Activated naive CD8-positive, alpha-beta T cell treated with anti-CD3 and anti-CD28 coated beads for 36 hours (primary cell): ENCODE measurements at places on chromosomes 7 and 10.

GRCh38 chr7:75536491-75536890 lies 44.4 kb downstream of the SPDYE5 start:
- DNase-seq: no peak

- DNase-seq: no peak
Observed at GRCh38 chr10:132109341-132110110, 43.8 kb downstream of the JAKMIP3 start.

GRCh38 chr10:11444155-11444530 lies 167.3 kb downstream of the USP6NL start:
- DNase-seq: no peak

DNA sequence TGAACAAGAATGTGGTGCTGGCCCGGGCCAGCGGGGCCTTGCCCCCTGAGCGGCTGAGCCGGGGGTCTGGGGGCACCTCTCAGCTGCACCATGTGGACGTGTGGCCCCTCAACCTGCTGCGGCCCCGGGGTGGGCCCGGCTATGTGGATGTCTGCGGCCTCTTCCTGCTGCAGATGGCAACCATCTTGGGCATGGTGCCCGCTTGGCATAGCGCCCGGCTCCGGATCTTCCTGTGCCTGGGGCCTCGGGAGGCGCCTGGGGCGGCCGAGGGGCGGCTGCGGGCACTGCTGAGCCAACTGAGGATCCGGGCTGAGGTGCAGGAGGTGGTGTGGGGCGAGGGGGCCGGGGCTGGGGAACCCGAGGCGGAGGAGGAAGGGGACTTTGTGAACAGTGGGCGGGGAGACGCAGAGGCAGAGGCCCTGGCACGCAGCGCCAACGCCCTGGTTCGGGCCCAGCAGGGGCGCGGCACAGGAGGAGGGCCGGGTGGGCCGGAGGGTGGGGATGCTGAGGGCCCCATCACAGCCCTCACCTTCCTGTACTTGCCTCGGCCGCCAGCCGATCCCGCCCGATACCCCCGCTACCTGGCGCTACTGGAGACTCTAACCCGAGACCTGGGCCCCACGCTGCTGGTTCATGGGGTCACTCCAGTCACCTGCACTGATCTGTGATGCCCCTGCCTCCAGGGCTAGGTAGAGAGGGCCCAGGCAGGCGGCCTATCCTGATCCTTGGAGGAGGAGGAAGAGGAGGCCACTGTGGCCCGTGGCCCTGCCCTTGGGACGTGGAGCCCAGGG lies 1.1 kb upstream of the TRIP6 start:
- DNase-seq: peak; percentile 57

GRCh38 chr7:90982228-90982627 lies 282.0 kb upstream of the FZD1 start:
- DNase-seq: no peak

- no peak for DNase-seq
Observed at GRCh38 chr7:156152390-156152789, 340.1 kb upstream of the SHH start.

- no peak for DNase-seq
Observed at GRCh38 chr7:27453702-27454405, 208.8 kb downstream of the HIBADH start.

- DNase-seq: no peak
Observed at GRCh38 chr7:122845286-122845685, 41.0 kb downstream of the CADPS2 start.
